ENCODE measurements at places on chromosomes 12 and 14.

DNA sequence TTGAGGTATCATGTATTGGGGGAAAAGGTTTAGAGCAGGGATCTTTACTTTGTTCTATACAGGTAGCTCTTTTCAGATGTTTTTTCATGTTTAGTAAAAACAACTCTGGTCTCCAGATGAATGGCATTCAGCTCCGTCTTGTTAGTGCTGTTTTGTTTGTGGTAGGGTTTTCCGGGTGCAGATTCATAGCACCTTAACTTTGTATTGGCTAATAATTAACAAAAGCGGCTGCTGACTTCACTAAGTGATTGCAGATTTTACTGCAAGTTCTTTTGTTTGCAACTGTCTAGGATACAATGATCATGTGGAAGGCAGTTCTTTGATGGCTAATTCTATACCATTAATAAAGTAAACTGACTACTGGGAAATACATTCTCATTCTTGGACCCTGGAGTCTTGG, 32.2 kb upstream of the BHLHE41 start:
- no peak for DNase-seq

DNA sequence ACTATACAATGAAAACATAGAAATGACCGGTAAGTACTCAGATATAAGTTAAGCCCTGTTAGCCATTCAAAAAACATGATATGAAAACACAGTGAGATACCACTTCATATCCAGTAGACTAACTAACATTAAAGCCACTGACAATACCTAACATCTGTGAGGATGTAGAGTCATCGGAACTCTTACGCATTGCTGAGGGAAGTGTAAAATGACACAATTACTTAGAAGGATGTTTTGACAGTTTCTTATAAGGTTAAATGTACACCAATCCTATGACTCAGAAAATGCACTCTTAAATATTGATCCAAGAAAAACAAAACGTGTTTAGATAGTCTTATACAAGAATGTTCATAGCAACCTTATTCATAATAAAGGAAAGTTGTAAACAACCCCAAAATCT, 782.9 kb downstream of the BCL11B start:
- no peak for DNase-seq

GRCh38 chr14:93832665-93833064, 44.4 kb upstream of the PRIMA1 start:
- DNase-seq = no peak

DNA sequence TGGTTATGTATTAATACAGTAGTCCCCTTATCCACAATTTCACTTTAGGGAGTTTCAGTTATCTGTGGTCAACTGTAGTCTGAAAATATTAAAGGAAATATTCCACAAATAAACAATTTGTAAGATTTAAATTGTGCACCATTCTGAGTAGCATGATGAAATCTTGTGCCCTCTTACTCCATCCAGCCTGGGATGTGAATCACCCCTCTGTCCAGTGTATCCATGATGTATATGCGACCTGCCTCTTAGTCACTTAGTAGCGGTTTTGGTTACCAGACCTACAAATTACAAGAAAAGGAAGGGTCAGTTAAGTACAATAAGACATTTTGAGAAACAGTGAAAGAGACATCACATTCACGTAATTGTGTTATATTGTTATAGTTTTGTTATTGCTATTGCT, 39.9 kb upstream of the MDGA2 start:
- DNase-seq = no peak

DNA sequence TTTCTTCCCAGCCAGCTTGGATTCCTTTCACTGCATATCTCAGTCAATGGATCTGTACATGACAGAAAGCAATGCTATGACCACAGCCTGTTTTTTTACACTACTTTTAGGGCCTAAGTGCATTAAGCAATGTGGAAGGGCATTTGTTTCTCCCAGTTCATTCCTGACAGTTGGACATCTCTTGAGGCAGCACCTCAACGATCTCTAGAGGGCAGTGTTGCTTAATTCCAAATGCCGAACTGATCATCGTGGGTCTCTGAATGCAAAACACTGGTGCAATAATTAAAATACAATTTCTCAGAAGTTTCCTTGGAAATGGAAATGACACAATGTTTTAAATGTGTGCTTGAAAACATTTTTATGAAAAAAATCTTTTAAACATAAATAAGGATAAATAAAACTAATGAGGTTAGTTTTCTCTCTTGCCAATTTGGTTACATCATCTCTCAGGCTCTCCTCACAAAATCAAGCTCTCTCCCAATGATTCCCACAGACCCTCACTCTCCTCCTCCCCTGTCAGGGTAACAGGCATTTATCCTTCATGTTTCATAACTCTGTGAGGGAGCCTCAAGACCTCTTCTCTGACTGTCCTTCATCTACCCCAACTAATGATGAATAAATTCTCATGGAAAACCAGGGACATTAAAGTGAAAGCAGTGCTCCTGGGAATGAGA, 192.4 kb upstream of the SLC16A7 start:
- DNase-seq = peak; percentile 59

GRCh38 chr14:89367779-89368120, 49.3 kb downstream of the FOXN3 start:
- DNase-seq = no peak

DNA sequence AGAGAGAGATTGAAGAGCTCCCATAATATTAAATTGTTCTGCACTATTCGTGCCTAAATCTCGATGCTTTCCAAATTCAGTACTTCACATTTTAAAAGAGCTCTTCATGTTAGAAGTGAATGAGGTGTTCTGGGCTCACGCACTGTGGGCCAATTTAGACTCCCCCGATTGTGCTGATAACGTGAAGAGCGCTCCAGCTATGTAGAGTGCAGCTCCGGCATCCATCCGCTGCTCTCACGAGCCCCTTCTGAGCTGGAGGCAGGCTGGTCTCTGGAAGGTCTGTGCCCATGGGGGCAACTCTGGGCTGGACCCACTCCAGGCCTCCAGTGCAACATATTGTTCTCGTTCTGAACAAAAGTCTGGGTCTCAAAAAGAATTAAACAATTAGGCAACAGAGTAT, 692.6 kb downstream of the VRK1 start:
- no peak for DNase-seq

GRCh38 chr14:78448164-78449094, 278.3 kb downstream of the NRXN3 start:
- DNase-seq = peak; percentile 52

Measured in A549 (cell line).